ENCODE measurements at places on chromosomes 4 and X. TPM values are rescaled to one million over a fixed set of nuclear protein-coding genes. Genes with fewer than 3 reads are reported as not detected.

Gene ODAPH
- not detected for total RNA-seq

Gene NAP1L5
- total RNA-seq = 10.5 TPM

Gene F8
- 14.6 TPM for total RNA-seq

Gene PNMA6A
- 1.8 TPM for total RNA-seq

Gene SH3D19
- 82.9 TPM for total RNA-seq

Gene AMTN
- total RNA-seq = not detected

Gene P2RY8
- 1.5 TPM for total RNA-seq

Gene TEX13C
- total RNA-seq = not detected

Gene PPP1R2C
- not detected for total RNA-seq

Gene ASMT
- not detected for total RNA-seq

- DNase-seq = peak; percentile 88
Measured at GRCh38 chr4:26857278-26858034, 3.2 kb upstream of the STIM2 start.

DNA sequence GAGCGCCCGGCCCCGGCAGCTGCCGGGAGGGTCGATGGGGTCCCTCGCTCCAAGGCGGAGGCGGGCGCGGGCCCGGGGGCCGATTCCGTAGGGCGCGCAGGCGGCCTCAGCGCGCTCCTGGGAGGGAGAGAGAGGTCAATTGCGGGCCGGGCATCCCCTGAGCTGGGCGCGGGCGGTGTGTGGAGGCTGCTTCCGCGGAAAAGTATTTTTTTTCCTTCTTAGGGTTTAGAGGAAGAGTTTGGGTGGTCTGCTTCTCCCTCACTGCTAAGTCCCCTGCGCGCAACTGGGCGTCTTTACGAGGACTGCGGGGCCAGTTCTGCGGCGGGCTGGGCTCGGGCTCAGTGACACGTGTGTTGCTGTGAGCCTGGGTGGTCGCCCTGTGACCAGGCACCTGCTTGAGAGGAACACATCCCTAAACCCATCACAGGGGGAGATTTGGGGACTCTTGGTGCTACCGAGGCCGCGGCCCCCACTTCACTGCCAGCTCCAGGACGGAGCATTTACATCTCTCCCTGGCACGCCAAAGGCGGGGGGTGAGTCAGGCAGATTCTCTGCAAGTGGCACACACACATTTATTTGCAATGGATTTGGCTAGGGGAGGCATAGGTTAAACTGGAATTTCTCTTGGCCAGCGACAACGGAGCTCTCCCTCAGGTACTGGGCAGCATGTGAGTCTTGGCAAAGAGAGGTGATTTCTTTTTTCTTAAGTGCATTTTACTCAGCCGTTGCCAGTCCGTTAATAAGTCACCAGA, 151.2 kb upstream of the SLC4A4 start:
- DNase-seq = no peak

DNA sequence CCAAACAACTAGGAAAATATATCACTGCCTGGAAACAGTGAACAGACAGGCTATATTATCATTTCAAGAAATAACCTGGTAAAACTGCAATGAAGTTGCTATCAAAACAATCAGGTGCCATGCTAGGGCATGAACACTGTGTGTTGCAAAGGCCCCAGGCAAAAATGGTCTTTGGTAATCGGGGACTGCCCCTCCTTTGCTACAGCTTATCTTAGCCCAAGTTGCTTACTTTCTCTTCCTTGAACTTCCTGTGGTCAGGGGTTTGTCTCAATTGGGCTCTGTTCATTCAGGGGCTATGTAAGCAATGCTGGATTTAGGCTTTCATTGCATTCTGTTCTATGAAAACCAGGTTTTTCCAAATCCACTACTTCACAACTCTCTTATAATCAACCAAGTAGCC, 30.4 kb downstream of the SCML1 start:
- DNase-seq = no peak

- DNase-seq = no peak
Measured at GRCh38 chr4:27304751-27305150, 444.1 kb downstream of the STIM2 start.

- no peak for DNase-seq
Measured at GRCh38 chr4:82886147-82886942, 4.6 kb downstream of the SEC31A start.

DNA sequence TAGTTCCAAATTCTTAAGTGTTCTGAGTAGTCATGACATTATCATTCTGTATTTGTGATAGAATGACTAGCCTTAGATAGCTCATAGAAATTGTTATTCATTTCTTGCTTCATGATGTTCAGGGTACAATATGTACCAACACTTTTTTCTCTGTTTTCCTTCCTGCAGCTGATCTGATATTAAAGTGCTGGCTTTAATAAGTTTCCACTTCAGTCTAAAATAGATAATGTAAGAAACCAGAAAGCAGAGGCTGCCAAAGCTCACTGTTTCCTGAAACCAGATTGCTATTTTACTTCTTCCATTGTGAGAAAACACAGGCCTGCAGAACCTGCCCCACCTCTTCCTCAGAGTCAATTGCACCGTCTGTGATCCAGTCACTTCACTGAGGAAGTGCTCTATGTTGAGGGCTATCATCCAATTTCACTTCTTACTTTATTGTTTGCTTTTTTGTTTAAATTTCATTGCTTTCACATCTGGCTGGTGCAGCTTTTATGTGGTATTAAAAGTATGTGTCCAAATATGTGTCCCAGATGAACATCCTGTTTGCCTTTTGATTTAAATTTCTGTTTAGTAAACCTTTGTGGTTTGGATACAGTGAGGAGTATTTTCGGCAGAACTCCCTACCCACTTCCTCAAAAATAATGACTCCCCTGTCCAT, 652.1 kb downstream of the ANKRD50 start:
- no peak for DNase-seq

DNA sequence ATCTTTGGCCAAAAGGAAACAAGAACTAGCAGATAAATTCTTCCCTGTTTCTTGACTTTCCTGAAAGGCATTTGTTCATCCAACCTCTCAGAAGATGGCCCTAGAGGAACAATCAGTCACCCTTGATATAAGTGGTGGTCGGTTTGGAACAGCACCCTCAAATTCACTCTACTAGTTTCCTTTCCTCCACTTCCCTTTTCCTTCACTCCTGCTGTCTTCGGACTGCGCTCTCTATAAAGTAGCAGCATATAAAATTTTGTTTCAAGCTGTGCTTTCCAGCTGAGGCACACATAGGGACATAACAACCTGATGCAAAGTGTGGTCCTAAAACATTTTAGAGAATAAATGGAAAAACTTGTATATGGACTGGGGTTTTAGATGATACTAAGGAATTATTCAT, 29.0 kb upstream of the MOB1B start:
- DNase-seq = no peak

GRCh38 chrX:40098264-40099054, 701 bp upstream of the BCOR start:
- DNase-seq = no peak

GRCh38 chr4:108335081-108335480, 166.3 kb upstream of the LEF1 start:
- DNase-seq = no peak

DNA sequence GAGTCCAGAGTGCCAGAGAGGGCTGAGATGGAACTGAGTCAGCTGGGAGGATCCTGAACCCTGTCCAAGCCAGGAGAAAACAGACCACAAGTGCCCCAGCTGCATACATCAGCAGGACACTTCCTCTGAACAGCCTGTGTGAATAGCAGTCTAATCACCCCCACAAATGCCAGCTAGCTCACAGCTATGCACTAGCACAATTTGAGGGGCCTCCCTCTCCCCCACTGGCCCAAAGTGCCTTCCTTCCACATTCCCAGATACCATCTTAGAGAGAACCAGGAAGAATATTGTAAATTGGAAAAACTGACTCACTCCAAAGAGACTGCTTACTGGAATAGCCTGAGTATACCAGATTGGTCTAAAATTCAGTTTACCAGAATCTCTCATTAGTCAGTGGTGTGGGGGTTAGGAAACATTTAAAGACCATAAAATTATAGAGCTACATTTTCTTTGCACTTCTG, 292.6 kb upstream of the KLF3 start:
- DNase-seq = no peak

DNA sequence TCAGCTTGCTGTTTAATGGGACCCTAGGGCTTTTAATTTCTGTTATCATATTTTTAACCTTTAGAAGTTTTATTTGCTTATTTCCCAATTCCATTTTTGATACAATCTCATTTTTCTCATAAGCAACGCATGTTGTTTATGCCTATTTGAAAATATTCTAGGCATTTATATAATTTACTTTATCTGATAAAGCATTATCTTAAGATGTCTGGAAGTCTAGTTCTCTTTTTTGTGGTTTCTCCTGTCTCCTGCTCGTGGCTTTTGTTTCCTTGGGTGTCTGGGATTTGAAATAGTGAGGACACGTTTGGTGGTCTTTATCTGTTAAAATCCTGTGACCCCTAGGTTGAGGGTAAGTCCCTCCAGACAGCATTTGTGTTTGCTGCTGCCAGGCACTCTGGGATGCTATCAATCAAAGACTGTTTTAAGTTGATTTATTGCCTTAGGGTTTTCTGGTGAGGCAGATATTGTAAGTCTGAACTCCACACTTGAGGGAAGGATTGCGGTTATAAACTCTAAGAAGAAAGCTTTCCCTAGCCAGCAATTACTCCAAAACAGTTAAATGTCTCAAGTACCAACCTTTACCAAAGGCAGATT, 208.0 kb downstream of the PRDM5 start:
- DNase-seq = no peak

DNA sequence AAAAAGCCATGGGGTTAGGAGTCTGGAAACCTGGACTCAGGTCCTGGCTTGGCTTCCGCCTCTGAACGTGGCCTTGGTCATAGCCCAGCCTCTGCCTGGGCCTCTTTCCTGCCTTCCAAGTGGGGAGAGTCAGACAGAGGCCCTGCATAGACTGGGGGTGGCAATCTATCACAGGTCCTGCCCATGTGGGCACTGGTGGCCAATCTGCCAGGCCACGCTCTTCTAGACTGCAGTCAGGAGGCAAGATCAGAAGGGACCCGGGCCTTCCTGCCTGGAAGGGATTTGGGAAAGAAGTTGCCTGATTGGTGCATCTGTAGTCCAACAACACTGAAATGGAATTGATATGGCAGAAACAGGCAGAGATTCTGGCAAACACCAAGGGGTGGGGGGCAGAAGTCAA, 46.1 kb downstream of the CNGA2 start:
- DNase-seq = no peak

- DNase-seq = no peak
Measured at GRCh38 chrX:136766785-136767103, 14.0 kb downstream of the ARHGEF6 start.

- DNase-seq = no peak
Measured at GRCh38 chr4:149823769-149824221, 8.2 kb upstream of the IQCM start.

DNA sequence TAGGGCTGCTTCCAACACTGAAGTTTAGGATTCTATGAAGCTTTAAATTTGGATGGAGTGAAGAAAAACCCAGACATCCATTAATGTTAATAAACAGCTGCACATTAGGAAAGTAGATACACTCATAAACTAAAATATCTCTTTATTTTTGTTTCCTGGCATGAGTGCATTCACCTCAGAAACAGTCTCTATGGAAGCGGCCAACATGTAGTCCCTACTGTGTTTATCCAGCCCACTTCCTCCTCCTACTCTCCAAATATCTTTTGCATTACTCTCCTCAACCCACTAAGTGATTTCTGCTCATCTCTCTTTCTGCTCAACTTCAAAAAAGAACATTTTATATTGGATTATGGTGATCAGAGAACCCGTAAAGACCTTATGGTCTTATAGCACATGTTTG, 180.3 kb upstream of the MXRA5 start:
- no peak for DNase-seq

GRCh38 chr4:78629991-78630541, 78.5 kb downstream of the ANXA3 start:
- DNase-seq = no peak

- DNase-seq = no peak
Measured at GRCh38 chr4:144910723-144911122, 187.3 kb downstream of the ANAPC10 start.

- DNase-seq = no peak
Measured at GRCh38 chr4:78864405-78865024, 74.7 kb downstream of the PAQR3 start.

DNA sequence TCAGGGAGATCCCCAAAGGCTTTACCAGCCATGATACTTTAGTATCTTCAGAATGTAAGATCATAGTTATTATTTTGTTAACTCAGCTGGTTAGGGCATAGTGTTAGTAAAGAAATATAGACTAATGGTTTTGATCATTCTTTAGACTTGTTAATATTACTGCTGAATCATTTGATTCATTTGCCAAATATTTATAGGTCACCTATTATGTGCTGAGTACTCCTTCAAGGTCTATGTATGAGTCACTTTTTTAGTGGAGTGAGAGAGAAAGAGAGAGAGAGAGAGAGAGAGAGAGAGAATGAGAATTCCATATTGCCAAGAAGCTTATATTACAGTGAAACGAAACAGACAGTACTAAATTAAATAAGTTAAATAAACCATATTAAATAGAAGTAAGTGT, 110.3 kb downstream of the UBE2NL start:
- no peak for DNase-seq

GRCh38 chrX:10176121-10177003, 19.6 kb downstream of the CLCN4 start:
- no peak for DNase-seq

- DNase-seq = no peak
Measured at GRCh38 chrX:23505531-23506303, 161.6 kb upstream of the PRDX4 start.

GRCh38 chrX:134315866-134316265, 78.9 kb downstream of the CCDC160 start:
- DNase-seq = no peak

DNA sequence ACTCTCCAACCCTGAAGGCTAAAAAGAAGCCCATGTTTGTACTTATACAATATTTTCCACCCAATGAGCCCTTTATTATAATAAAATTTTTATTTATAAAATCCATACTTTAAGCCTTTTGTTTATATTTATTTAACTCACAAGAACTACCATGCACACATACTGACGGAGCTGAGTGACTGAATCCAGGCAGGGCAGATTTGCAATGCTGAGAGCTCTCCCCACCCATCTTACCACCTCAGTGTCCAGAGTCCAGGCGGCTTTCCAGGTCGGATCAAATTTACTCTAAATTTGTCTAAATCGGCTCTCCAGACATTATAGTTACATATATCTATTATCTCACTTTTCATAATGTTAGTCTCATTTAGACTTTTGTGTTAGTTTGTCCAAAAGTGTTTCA, 74.1 kb downstream of the ARHGAP10 start:
- no peak for DNase-seq

DNA sequence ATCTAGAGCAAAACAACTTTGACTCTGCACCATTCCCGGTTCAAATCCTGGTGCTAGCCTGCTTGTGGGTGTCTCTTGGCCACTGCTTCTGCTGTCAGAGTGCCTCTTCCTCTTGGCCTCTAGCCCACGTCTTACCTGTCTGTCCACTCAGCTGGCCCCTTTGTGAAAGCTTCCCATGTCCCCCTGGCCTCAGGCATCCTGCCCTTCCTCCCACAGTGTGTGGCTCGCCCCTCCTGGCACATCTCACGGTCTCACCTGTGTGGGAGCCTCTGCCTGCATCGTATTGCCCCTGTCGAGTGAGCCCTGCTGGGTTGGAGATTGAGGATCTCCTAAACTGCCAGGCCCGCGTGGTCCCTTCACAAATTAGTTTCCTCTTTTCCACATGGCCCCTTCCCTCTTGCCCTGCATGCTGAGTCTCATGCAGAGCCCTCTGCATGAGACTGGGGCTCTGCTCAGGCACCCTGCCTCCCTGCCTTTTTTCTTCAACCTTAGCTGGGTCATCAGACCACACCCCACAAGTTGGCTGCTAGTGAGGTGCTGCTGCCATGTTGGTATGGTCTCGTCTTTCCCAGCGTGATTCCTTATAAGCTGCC, 53.7 kb upstream of the TADA2B start:
- DNase-seq = no peak
